ENCODE measurements at places on chromosomes 2 and 18.

GRCh38 chr2:68969736-68970490, 4.5 kb upstream of the GKN1 start:
- no peak for DNase-seq

- DNase-seq = no peak
Measured at GRCh38 chr2:71711133-71711855, 257.9 kb downstream of the DYSF start.

DNA sequence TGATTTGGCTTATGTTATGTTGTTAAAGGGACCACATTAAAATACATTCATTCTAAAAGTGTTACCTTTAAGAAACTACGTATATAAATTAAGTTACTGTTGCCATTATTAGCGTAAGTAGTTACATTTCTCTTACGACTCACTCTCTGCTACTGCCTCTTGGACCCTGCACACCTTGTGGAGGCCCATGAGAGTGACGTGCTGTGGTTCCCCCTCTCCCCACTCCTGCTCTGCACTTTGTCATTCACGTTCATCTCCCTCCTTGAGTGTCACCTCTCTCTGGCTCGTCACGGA, 830 bp upstream of the MERTK start:
- no peak for DNase-seq

GRCh38 chr18:3713166-3713565, 263.2 kb downstream of the TGIF1 start:
- no peak for DNase-seq

GRCh38 chr2:177325554-177325953, 61.0 kb upstream of the NFE2L2 start:
- DNase-seq = no peak

Data from Panc1 (cell line).